Daoy (cell line): ENCODE measurements at places on chromosomes 2 and 18.

- DNase-seq = no peak
These were observed 17.1 kb upstream of the CACNB4 start for GRCh38 chr2:152115952-152116351.

- DNase-seq = no peak
These were observed 49.0 kb downstream of the VSNL1 start for GRCh38 chr2:17589406-17590035.

GRCh38 chr2:11865378-11865777 lies 118.9 kb downstream of the LPIN1 start:
- DNase-seq = no peak

DNA sequence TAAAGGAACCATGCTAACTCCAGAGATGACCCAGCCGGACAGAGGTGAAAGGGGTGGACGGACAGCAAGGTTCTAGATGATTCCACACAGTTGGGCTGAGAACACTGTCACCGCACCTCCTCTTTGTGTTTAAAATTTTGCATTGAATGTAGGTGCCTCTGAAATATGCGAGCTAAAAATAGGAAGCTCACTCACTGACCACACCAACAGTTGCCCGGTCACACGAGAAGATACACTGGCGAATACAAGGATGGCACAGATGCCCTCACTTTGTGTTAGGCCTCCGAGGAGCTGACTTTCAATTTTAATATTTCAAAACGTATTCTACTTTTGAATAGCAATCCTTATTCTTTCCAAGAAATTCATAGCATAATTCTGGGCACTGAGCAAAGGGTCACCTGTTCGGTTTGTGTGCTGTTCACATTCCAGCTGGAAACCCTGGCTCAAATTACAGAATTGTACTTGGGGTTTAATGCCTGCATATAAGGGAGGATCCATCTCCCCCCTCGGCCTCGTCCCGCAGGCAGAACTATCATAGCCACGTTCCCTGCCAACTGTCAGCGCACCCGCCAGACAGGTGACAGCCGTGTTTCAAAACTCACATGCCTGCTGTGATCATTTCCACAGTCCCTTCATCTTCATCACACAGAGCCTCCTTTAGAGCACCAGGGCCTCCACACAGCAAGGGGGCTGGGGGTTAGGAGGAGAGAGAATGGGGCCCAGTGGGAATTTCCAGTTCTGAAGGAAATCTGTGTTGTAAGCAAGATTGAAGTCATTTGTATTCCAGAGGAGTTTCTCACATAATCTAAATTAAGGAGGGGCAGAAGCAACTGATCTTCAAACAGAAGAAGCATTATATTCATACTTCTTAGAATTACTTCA lies 48.2 kb downstream of the ADI1 start:
- no peak for DNase-seq

- DNase-seq = peak; percentile 32
These were observed 19.8 kb downstream of the SMIM21 start for GRCh38 chr18:75407468-75408437.
